Stimulated activated CD8-positive, alpha-beta memory T cell treated with anti-CD3 and anti-CD28 coated beads, Interleukin-2, amount 100 ng/mL, for 48 hours (primary cell): ENCODE measurements at places on chromosomes 4 and X.

DNA sequence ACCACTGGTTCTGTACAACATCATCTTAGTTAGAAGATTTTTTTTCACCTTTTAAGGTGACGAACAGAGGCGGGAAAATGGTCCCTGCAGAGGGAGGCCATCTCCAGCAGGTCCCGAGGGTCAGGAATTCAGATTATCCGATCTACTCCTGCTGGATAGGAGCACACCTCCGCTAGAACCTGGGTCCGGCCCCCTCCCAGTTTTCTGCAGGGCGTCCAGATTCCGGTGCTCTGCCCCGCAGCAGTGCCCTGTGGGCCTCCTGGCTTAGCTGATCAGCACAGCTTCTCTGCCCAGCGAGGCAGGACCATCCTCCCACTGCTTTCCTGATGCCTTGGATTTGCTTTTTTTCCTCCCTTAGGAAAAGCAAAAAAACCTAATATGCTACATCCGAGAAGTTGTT is 2.3 kb downstream of the TBL1X start:
- DNase-seq, result no peak

DNA sequence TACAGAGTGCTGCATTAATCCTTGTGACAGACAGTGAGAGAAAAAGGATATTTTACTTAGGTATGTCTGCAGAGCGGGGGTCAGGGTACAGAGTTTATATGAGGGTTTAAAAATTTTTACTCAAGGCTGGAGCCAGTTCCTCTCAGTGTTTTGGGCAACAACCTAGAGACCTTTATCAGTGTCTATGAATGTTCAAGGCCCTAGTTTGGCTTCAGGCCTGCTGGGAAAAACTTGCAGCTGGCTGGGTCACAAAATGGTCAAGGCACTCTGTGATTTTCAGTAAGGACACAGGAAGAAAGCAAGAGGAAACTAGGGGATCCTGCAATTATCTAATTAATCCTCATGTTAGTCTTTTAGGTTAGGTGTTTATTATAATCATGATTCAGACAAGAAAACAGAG is 10.8 kb upstream of the C4orf54 start:
- DNase-seq, result no peak

DNA sequence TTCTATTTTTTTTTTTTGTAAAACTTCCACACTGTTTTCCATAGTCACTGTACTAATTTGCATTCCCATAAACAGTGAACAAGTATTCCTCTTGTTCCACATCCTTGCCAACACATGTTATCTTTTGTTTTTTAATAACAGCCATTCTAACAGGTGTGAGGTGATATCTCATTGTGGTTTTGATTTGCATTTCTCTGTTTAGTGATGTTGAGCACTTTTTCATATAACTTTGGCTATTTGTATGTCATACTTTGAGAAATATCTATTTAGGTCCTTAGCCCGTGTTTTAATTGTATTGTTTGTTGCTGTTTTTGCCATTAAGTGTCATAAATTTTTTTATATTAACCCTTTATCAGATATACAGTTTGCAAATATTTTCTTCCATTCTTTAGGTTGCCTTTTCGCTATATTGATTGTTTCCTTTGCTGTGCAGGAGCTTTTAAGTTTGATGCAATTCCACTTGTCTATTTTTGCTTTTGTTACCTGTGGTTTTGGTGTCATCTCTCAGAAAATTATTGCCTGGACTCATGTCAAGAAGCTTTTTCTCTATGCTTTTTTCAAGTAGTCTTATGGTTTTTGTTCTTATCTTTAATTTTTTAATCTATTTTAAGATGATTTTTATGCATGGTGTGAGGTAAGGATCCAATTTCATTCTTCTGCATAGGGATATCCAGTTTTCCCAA is 27.9 kb upstream of the NDNF start:
- DNase-seq, result no peak

GRCh38 chrX:8939322-8939721 is 94.6 kb downstream of the FAM9B start:
- DNase-seq, result no peak

DNA sequence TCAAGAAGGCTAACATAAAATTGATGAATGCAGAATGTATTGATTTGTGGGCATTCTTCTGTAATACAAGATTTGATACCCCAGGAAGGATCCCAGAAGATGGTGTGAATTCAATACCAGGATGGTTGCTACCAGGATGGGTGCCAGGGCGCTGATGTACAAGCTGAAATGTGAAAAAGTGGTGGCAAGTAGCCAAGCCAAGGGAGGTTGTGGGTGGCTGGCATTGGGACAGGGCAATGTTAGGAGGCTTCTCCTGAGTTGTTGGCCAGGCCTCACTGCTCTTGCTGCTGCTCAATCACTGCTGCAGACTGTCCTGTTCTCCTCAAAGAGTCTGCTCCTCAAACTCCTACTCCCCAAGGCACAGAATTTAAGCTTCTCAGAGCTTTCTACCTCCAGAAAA is 77.1 kb downstream of the RBM46 start:
- DNase-seq, result no peak

DNA sequence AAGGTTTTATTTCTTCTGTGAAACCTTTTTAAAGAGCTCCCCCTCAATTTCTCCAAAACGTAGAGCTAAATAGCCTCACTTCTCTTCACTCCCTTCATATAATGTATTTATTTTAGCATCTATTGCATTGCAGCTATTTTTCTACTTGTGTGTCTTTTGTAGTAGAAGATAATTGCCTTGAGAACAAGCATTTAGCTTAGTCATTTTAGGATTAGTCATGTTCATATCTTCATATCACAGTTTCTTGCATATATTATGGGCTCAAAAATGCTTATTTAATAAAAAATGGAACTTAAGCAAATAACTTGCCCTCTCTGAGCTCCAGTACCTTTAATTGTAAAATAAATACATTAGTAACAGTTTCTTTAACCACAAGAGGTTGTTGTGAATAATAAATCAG is 72.1 kb upstream of the SPANXC start:
- no peak for DNase-seq
